ENCODE measurements at places on chromosomes 7 and 10.

- peak; percentile 85 for DNase-seq
- H3K4me3 ChIP-seq, result peak overlapping the region; percentile 67
- peaks cover 4% of the 10 kb centered on the region for H3K27me3 ChIP-seq
- no peaks in the 10 kb centered on the region for H3K36me3 ChIP-seq
- peak overlapping the region; percentile 86 for H3K27ac ChIP-seq
Measured at GRCh38 chr7:5549096-5549763, 125.6 kb upstream of the TNRC18 start.

DNA sequence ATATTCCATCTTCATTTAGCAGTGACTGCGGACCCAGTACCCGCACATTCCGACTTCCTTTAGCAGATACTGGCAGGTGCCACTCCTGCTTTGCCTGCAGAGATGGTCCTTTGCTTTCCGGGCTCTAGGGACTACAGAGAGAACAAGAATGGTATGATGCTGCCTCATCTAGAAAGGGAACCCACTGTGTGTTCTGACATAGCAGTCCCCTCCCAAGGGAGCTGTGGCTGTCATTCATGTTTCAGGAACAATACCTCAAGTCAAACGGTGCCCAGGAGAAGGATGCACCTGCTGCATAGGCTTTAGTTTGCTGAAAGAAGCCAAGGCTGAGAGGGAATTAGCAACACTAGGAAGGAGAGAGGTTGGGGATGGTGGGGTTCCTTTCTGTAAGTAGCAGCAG, 15.9 kb upstream of the TMEM72 start:
- peaks cover 21% of the 10 kb centered on the region for H3K27me3 ChIP-seq
- no peaks in the 10 kb centered on the region for H3K36me3 ChIP-seq
- no peak overlapping the region for H3K4me3 ChIP-seq
- no peak for DNase-seq

DNA sequence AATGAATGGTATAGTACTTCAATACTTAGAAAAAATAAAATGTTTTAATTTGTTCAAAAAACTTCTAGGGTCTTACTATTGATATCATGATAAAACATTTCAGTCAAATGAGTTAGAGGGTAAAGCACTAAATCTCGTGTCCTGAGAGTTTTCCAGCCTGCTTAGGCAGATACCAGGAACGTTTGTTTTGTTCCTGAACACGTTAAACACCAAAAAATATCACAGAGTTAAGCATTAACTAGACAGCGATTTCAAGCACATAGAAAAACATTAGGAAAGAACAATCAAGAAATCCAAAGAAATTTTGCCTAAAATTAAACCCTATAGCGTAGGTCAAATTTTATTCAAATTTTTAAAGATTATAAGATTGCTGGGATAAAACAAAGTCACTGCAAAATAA, 204.6 kb upstream of the AGR3 start:
- peaks cover 18% of the 10 kb centered on the region for H3K4me1 ChIP-seq
- no peak overlapping the region for H3K4me3 ChIP-seq
- H3K27me3 ChIP-seq, result no peaks in the 10 kb centered on the region
- H3K36me3 ChIP-seq, result peaks cover 5% of the 10 kb centered on the region

DNA sequence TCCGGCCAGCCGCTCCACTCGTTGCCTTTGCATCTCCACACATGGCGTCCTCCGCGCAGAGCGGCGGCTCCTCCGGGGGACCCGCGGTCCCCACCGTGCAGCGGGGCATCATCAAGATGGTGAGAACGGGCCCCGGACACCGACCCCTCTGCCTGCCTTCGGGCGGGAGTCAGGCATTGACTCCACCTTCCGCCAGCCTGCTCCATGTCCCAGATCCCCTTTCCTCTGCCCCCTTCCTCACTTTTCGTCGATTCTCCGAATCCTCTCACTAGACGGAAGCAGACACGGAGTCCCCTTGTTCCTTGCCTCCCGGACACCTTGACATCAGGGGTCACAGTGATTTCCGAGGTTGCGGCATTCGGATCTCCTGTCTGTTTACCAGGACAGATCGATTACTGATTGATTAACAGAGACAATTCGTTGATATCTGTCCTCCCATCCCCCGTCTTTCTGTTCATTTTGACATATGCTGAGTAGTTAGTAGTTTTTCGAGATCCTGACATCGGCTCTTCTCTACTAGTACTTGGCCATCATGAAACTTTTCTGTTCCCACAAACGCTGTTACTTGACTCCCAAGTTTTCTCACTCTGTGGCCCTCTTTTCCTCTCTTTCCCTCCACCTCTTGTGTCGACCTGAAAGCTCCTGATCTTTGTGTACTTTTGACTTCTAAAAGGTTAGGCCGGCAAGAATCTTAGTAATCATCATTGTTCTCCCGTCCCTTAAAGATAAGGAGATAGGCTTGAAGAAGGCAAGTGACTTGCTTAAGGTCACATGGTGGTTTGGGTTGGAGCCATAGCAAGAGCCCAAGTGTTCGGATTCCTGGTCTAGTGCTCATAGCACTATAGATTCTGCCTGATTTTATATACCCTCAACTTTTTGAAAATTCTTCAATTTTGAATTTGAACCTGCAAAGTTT, 597 bp downstream of the SND1 start:
- H3K4me1 ChIP-seq, result peaks cover 43% of the 10 kb centered on the region
- peak overlapping the region; percentile 93 for H3K4me3 ChIP-seq
- H3K36me3 ChIP-seq, result peaks cover 25% of the 10 kb centered on the region
- peaks cover 3% of the 10 kb centered on the region for H3K27me3 ChIP-seq
- peak; percentile 58 for DNase-seq
- H3K27ac ChIP-seq, result peak overlapping the region; percentile 98

- H3K4me1 ChIP-seq, result no peaks in the 10 kb centered on the region
- H3K36me3 ChIP-seq, result no peaks in the 10 kb centered on the region
- peaks cover 2% of the 10 kb centered on the region for H3K27me3 ChIP-seq
- DNase-seq, result no peak
- H3K4me3 ChIP-seq, result no peak overlapping the region
- H3K27ac ChIP-seq, result no peak overlapping the region
Measured at GRCh38 chr7:94933256-94933990, 26.0 kb downstream of the PPP1R9A start.

DNA sequence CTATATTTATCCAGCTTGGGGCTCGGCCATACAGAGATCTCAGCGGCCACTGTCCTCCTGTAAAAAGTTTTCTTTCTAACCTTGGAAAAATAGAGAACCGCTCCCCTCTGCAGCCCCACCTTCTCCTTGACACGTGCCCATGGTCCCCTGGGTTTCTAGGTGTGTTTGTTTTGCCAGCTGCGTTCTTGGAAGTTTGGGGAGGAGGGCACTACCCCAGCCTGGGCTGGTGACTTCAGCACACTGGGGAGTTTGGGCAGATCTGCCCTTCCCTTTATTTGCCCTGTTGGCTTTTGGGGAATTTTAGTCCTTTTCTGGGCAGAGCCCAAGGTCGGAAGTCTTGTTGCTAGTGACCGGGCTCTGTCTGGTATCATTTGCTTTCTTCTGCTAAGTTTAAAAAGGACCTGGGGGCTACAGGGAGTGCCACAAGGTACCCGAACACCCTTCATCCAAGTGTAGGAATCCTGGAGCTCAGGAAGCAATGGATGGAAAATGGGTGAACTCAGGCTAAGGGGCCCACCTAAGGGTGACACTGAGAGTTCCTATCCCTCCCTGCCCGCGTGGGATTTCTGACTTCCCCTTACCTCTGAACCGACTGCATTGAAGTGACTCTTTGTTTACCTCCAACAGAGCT, 1.7 kb downstream of the ADAMTS14 start:
- H3K4me3 ChIP-seq, result no peak overlapping the region
- peaks cover 17% of the 10 kb centered on the region for H3K4me1 ChIP-seq
- peaks cover 44% of the 10 kb centered on the region for H3K27me3 ChIP-seq
- no peak for DNase-seq
- H3K36me3 ChIP-seq, result no peaks in the 10 kb centered on the region
- no peak overlapping the region for H3K27ac ChIP-seq

All from HFFc6 (cell line).